ENCODE measurements at places on chromosomes 16 and 17.

DNA sequence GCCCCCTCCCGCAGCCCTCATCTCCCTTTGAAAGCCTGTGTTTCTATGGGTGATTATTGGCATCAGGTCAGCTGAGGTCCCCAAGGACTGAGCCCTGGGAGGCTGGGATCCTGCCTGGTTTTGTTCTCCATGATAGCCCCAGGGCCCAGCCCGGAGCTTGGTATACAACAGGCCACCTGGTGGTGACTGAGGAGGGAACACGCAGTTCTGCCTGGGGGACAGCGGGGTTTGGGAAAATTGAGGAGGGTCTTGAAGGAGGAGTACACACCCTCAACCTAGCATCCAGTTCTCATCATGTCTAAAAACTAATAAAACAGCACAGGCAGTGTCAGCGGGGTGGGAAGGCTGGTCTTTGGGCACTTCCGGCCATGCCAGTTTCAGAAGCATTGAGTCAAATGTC, 335.1 kb downstream of the CPPED1 start:
- no peak for DNase-seq

GRCh38 chr16:73143002-73143401, 95.1 kb upstream of the ZFHX3 start:
- DNase-seq = no peak

GRCh38 chr16:53304334-53304733, 129.9 kb upstream of the RBL2 start:
- DNase-seq = no peak

DNA sequence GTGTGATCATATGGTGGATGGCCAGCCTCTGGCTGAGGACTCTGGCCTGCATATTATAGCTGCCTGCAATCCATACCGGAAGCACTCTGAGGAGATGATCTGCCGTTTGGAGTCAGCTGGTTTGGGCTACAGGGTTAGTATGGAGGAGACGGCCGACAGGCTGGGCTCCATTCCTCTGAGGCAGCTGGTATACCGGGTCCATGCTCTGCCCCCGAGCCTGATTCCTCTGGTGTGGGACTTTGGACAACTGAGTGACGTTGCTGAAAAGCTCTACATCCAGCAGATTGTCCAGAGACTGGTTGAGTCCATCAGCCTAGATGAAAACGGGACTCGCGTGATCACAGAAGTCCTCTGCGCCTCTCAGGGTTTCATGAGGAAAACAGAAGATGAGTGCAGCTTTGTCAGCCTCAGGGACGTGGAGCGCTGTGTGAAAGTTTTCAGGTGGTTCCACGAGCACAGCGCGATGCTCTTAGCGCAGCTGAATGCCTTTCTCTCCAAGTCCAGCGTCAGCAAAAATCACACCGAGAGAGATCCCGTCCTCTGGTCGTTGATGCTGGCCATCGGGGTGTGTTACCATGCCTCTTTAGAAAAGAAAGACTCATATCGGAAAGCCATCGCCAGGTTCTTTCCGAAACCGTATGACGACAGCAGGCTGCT, 69.0 kb upstream of the ENDOV start:
- no peak for DNase-seq

DNA sequence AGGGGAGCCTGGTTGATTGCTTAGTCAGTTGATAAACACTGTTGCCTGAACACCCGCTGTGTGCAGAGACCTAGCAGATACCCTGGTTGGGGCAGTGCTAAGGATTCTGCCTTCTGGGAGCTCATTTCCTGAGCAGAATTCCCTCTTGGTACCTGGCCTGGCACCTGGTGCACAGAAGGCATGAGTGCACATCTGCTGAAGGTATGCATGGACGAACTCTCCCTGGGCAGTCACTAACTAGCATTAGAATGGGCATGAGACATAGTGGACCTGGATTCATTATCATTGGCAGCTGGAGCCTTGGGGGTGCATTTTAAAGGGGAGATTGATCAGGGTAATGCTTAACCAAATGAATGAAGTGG, 13.1 kb downstream of the ADCY7 start:
- DNase-seq = no peak

DNA sequence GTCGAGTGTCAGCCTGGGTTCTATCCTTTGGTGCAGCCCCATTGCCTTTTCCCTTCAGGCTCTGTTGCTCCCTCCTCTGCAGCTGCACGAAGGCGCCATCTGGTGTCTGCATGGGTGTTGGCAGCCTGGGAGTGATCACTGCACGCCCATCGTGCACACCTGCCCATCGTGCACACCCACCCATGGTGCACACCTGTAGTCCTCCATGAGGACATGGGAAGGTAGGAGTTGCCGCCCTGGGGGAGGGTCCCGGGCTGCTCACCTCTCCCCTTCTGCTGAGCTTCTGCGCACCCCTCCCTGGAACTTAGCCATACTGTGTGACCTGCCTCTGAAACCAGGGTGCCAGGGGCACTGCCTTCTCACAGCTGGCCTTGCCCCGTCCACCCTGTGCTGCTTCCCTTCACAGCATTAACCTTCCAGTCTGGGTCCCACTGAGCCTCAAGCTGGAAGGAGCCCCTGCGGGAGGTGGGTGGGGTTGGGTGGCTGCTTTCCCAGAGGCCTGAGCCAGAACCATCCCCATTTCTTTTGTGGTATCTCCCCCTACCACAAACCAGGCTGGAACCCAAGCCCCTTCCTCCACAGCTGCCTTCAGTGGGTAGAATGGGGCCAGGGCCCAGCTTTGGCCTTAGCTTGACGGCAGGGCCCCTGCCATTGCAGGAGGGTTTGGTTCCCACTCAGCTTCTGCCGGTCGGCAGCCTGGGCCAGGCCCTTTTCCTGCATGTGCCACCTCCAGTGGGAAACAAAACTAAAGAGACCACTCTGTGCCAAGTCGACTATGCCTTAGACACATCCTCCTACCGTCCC, 2.9 kb downstream of the CTRL start:
- peak; percentile 58 for DNase-seq

GRCh38 chr17:8072729-8073461, 14.6 kb downstream of the ALOX12B start:
- DNase-seq = no peak

DNA sequence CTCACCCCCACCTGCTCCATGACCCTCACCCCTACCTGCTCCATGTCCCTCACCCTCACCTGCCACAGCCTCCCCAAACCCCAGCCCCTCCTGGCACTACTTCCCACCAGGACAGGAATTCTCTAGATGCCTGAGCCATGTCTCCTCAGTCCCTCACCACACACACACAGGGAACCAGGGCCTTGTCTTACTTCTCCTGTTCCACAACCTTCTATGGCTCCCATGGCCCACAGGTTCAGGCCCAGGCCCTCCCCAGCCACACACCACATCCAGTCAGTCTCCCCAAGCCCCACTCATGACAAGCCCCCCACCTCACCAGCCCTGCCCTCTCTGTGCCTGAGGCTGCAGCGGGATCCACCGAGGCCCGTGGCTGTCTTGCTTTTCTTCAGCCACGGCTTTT, 3.1 kb upstream of the UBE2I start:
- no peak for DNase-seq

DNA sequence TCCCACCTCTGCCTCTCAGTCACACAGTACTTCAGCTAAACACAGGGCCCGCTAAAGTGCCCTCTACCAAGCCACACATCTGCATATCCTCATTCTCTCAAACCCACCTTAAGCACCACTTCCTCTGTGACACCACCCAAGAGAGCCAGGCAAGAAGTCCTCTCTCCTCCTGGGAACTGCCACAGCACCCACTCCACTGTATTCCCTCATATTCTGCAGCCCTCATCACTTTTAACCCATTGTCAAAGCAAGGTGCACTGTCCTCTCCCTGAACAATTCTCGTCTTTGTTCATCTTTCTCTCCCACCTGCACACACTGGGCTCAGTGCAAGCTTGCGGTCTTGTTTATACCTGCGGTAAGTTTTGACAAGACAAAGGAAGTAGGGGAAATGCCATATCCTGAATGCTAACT, 13.6 kb downstream of the CHD9 start:
- DNase-seq = no peak

GRCh38 chr16:50580180-50580798, 32.1 kb downstream of the NKD1 start:
- no peak for DNase-seq

GRCh38 chr17:45127548-45128300, 4.6 kb downstream of the PLCD3 start:
- peak; percentile 61 for DNase-seq

GRCh38 chr16:11599579-11599978, 12.9 kb upstream of the LITAF start:
- no peak for DNase-seq

DNA sequence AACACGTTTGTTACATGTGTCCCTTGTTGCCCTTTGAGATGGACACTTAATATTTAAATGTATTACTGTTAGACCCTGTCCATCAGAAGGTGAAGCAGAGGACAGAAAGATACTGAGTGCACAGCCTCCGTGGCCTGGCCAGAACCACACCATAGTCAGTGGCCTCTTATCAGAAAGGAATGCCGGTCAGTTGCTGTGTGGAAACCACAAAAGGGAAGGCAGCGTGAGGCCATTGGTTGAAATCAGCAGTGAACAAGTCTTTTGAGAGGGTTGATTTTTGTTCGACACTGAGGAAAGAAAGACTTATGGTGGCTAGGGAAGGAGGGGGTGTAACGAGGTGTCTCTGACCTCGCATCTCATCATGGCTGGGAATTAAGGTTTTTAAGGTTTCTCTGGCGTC, 85.4 kb upstream of the CLEC18A start:
- DNase-seq = peak; percentile 60
